ENCODE measurements at places on chromosomes 7 and 10. TPM values are rescaled to one million over a fixed set of nuclear protein-coding genes. Genes with fewer than 3 reads are reported as not detected.

NEBL gene
- total RNA-seq, result 3.3 TPM

DNA sequence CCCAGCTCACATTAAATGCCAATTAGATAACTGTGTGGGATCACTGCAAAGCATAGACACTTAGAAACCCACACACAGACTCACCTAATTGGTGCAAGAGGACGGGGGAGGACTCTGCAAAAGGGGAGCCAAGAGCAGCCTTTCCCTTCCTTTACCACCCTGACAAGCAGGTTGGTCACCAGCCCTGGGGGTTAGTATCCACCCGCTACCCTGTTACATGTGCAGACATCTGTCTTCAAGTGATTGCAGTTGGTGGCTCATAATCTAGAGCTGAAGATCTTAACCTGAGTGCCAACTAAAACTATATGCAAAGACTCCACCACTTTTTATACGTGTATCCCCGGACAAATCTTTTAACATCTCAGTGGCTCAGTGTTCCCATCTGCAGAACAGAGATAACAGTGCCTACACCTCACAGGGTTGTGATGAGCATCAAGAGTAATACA is 56.9 kb downstream of the SORBS1 start:
- no peak for DNase-seq

- DNase-seq, result no peak
These were observed 182.1 kb upstream of the NAMPT start for GRCh38 chr7:106466867-106467266.

GRCh38 chr7:37119296-37119860 is 329.3 kb downstream of the ELMO1 start:
- no peak for DNase-seq

DNA sequence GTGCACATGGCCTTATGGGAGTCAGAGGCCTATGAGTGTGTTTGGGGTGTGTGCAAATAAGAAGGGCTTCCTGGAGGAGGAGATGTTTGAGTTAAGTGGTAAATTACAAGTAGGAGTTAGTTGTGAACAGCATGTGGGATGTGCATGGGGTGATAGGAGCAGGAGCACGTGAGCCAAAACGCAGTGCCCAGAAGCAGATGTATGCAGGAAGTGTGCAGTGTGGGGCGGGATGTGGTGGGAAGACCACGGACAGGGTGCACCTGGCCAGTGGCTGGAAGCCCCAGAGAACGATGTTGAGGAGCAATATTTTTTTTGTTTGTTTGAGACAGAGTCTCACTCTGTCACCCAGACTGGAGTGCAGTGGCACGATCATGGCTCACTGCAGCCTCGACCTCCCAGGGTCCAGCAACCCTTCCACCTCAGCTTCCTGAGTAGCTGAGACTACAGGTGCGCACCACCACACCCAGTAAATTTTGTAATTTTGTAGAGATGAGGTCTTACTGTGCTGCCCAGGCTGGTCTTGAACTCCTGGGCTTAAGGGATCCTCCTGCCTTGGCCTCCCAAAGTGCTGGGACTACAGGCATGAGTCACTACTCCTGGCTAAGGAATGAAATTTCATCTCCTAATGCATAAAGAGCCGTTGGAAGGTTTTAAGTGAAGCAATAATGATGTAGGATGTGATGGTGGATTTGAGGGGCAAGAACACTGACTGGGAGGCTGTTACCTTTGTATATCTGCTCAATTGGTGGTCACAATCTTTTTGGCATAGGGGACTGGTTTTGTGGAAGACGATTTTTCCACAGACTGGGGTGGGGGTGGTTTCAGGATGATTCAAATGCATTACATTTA is 78.4 kb downstream of the LYZL2 start:
- no peak for DNase-seq

DNA sequence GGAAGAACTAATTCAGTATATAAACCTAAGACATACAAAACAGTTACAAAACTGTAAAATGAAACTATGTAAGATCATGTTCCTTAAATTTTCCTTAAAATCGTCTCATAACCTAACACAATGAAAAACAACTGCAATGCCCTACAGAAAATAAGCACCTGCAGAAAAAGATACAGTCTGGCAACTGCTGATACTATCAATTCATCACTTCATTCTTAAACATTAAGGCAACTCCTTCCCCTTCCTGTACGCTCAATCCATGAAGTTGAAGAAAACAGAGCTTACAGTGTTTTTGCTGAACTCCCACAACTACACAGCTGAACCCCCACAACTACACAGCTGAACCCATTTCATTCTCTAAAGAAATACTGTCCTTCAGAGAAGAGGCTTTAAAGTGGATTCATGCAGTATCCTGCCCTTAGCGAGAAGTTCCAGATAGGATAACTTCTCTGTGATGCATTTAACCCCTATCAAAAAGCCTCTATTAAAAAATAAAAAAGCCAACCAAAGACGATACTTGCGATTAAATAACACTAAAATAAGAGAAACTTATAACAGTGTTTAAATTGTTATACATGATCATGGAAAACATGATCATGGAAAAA is 50.0 kb downstream of the JMJD1C start:
- no peak for DNase-seq
